ENCODE measurements at places on chromosomes 5 and 9.

GRCh38 chr9:36928670-36929349 is 105.3 kb downstream of the PAX5 start:
- DNase-seq: no peak

- no peak for DNase-seq
Measured at GRCh38 chr9:133767625-133768024, 29.5 kb upstream of the SARDH start.

DNA sequence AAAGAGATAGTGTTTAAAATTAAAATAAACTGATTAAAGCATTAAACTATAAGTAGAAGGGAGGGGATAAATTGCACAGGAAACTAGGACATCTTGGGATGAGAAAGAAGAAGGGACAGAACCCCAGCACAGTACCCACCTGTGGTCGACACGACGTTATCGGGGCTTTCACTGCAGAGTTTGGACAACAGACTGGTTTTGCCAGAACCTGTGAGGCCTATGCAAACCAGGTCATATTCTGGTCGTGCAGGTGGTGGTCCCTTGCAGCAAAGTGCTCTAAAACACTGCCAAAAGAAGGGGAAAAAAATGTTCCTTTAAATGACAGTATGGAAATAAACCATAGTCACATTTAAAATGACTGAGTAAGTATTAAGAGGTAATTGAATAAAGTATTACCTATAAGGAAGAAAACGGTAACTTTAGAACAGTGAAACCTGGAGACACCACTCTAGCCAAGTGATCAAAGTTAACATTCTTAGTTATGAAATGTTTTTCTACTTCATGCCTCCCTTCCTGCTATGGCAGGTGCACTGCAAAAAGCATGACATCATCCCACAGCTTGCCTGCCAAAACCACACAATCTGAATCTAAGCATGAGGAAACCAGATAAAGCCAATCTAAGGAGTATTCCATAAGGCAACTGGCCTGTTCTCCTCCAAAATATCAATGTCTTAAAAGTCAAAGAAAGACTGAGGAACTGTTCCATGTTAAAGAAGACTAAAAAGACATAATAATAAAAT is 138.6 kb downstream of the ARL15 start:
- DNase-seq: no peak

DNA sequence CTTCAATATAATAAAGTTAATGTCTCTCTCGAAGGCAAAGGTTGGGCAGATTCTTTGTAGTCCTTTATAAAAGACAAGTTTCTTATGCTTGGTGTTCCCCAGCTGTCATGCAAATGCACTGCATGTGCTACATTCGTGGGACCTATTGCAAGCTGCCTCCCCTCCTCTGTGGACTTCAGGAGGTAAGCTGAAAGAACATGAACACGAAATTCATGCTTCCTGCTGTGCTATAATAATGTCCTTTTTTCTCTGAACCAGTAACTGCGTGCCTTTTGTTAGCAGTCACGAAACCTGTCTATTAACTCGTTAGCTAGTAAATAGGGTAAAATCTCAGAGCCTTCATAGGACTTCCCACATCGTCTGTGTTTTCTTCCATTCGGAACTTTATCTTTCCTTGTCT is 363.5 kb downstream of the CDH9 start:
- peak; percentile 91 for DNase-seq

GRCh38 chr9:97557606-97558095 is 56.2 kb downstream of the TMOD1 start:
- no peak for DNase-seq

- DNase-seq: no peak
Measured at GRCh38 chr5:154740483-154740882, 14.7 kb upstream of the LARP1 start.

DNA sequence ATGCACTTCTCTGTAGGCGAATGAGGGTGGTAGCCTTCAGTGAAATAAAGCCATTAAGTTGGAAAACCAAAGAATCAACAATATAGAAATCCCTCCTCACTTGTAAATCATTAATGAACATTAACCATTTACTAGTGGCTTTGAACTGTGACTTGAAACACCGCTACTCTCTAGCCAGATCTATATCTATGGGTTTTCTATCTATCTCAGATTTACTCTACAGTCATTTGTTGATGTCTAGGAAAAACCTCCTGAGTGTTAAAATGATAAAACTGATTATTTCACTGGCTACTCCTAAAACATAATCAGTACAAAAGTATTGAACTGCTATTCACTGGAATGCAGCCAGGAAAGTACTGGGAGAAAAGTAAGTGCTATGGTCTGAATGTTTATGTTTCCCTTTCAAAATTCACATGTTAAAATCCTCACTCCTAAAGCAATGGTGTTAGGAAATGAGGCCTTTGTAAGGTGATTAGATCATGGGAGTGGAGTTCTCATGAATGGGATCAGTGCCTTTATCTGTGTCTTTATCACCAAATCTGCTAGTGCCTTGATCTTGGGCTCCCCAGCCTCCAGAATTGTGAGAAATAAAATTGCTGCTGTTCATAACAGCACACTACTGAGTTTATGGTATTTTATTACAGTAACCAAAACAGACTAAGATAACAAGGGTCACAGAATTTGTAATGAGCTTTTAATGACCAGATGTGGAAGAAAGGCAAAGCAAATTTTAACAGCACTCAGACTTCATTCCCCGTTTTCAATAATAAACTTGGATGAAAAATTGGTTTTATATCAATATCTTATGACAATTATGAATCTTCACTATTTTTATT is 8.6 kb upstream of the OXCT1 start:
- no peak for DNase-seq

Measured in NCI-H2081 treated with DMSO at 0.1 percent for 48 hours (cell line).